ENCODE measurements at places on chromosomes 2 and 18.

DNA sequence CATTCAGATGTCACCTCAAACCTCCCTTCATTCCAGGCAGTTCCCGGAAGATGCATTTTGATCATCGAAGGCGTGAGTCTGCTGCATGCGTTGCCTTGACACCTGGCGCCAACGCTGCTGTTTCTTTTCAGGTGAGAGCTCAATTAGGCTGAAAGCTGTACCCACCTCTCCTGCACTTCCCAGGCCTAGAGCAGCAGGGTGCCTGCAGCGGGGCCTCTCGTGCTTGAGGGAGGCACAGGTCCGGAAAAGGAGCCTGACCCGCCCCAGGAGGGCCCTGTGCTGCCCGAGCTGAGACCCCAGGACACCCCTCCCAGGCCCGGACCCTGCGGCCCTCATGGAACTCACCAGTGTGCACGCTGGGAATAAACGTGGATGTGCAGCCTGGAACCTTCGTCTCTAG, 31.4 kb upstream of the KCNG2 start:
- no peak for DNase-seq

GRCh38 chr2:119525614-119526013, 1.3 kb upstream of the SCTR start:
- DNase-seq = no peak

DNA sequence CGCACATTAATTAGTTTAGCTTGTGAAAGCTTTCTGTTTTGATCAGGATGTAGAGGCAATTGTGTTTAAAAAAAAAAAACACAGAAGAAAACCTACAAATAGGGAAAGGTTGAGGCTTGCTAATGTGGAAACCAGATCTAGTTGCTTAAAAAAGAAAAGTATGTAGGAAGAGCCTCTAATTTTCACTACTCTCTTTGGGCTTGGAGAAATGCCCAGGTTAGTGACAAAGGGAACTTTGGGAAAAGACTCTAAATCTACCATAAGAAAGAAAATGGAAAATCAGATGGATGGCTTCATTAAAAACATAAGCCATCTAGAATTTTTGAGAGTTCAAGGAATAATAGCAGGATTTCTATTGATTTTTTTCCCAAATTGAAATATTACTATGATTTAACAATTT, 47.3 kb upstream of the SLC38A11 start:
- no peak for DNase-seq

GRCh38 chr2:2318949-2319348, 12.1 kb downstream of the MYT1L start:
- DNase-seq = no peak

DNA sequence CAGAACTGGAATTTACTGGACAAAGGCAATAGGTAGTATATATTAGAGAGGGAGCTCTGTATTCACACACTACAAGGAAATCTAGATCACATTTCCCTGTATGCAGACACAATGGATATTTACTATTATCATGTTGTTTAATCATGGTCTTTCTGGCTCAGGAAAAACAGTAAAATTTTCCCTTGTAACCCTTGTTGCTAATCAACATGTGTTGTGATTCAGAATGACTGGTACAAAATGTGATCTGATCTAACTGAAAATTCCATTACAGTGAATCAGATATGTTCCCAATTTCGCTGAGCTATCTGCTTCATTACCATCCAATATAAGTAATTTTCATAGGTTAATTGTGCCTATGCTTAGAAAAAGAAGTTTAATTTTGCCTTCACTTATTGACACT, 1109.7 kb downstream of the LRP1B start:
- DNase-seq = peak; percentile 81

- peak; percentile 67 for DNase-seq
Measured at GRCh38 chr18:31679133-31679742, 5.1 kb downstream of the B4GALT6 start.

- DNase-seq = no peak
Measured at GRCh38 chr2:220057391-220057790, 430.0 kb downstream of the SLC4A3 start.

DNA sequence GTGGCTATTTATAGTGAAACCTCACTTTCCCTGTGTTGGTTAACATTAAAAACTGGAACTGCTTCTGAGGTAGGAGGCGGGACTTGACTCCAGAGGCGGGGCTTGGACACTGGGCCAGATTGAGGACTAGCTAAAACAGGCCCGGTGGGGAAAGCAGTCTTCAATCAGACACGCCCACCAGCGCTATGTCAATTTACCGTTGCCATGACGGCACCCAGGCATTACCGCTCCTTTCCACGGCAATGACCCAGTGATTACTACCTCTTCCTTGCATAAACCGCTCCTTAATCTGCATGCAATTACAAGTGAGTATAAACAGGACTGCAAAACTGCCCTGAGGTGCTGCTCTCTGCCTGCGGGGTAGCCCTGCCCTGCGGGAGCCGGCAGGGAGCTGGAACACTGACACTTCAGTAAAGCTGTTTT, 35.3 kb downstream of the LRRFIP1 start:
- peak; percentile 95 for DNase-seq

- no peak for DNase-seq
Measured at GRCh38 chr2:196703695-196704094, 64.2 kb downstream of the CCDC150 start.

- DNase-seq = no peak
Measured at GRCh38 chr2:161228511-161229240, 68.4 kb downstream of the TANK start.

DNA sequence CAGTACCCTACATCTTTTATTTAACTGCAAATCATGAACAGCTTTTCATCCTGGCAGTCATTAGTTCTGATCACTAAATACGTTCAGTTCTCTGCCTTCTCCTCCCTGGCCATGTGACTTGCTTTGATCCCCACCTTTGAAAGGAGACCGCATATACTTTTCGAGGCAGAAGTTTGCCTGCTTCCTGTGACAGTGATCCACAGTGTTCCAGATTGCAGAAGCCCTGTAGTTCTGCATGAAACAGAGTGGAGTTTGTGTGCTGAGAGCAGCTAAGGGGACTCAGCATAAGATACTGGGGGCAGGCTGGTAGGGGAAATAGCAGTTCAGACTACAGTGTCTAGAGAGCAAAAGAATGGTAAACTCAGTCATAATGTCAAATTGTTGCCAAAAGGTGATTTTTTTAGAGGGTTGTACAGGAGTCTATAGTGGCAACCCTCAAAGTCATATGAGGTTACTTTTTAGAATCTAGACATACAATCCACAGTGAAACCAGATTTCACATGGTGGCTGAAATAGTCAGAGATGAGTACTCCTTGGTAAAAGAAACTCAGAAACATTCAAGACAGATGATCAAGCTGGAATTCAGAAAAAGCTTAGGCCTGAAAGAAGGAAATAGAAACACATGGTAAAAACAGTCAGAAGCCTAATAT, 1800.4 kb upstream of the CELF4 start:
- no peak for DNase-seq

GRCh38 chr2:7984693-7985353, 697.0 kb upstream of the ID2 start:
- DNase-seq = no peak

DNA sequence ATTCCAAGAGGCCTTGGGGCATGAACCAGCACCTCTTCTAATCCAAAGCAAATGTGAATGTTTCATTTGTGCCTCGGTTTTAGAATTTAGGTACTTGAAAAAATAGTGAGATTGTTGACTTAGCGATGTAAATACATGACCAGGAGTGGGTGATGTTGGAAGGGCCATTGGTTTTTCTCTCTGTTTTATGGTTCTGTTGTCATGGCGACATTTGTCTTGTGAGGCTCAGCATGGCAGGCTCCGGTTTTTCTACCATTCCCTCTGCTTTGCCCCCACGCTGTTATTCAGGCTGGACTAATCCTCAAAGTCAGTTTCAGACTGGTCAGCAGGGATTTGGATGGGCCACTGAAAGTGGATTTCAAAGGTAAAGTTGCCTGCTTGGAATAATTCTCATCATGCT, 255.4 kb downstream of the ALPK2 start:
- DNase-seq = no peak

DNA sequence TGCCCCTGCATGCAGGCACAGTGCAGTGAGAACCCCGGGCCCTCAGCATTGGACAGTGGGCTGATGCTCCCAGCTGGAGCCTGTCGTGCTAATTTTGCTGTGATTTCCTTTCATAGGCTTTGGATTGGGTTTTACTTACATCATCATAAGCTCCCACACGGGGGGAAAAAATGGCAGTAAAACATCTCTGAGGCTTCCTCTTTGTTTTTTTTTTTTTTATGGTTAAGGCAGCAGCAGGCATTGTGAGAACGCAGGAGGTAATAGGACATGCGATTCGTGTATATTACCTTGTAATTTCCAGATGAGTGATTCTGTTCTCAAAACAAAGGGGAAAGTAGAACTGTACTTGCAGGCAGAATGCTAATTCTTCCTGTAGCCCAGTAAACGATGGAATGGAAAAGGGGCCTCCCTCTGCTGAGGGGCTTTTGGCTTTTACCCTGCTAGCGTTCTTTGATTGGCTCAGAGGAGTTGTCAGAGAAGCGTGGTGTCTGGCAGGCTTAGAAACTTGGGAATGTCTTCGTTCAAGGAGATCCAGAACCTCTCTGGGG, 89.7 kb downstream of the NPAS2 start:
- no peak for DNase-seq

DNA sequence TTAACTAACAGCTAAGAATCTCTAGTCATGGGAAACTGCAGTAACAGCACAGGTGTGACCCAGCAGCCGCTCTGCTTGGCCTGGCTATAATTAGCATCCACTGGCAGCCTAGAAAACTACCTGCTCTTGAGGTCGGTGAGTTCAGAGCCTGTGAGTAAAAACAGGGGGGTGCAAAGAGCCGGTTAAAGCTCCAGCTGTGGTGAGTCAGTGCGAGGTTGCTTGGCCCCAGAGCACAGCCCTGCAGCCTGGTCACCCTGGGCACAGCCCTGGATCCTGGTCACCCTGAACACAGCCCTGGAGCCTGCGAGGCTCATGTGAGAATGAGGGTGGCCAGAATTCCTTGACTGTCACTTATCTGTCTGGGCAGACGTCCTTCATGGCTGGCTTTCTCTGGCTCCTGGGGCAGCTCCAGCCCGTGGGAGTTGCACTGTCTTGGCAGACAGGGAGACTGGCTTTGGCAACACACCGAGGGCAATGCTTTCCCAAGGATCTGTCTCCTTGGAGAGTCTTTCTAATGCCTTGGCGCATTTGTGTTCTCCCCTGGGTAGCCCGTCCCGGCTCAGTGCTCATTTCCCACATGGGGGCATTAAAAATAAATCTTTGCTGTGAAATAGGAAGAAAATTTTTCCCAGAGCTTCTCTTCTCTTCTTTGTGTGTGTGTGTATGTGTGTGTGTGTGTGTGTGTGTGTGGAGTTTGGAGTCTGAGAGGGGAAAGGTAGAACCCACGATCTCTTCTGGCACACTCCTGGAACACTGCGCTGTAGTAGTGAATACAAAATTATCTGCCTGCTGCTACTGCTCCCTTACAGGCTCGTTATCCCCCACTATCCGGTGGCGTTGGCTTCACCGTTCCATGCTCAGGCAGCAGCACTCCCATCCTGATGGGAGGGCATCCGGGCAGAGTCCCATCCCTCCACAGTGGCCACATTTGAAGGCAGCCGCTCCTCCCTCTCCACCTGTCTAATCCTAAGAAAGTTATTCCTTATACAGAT, 250.2 kb upstream of the MEX3C start:
- DNase-seq = peak; percentile 17

DNA sequence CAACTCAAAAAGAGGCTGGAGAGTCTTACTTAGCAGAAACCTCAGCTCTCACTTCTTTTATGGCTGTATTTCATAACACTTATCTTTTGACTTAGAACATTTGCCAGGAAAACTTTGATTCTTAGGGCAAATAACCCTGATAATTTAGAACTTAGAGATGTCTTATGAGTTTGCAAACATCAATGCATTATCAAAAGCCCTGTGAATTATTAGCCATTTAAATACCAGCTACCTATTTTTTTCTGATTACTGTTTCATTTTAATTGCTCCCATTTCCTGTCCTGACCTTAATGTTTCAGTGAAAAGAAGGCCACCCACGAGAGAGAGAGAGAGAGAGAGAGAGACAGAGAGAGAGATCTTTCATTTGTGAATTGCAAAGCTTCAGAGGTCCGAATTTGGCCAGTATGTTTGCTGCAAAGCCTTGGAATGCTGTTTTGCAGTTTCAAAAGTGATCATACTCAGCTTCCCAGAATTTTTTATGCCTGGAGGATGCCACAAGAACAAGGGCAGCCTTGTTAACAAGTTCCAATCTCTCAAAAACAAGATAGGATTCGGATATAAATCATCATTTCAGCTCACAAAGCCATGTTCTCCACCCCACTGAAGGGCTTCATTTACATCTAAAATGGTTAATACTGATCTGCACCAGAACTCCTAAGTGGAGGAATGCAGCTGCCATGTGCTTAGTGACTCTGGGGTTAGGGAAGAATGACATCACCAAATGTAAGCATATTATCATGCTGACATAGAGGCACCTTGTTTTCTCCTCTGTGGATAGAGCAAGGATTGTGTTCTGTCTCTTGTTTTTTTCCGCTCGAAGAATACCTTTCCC, 478.2 kb downstream of the ARHGAP15 start:
- DNase-seq = no peak

GRCh38 chr2:182952741-182953450, 85.4 kb downstream of the NCKAP1 start:
- peak; percentile 45 for DNase-seq

DNA sequence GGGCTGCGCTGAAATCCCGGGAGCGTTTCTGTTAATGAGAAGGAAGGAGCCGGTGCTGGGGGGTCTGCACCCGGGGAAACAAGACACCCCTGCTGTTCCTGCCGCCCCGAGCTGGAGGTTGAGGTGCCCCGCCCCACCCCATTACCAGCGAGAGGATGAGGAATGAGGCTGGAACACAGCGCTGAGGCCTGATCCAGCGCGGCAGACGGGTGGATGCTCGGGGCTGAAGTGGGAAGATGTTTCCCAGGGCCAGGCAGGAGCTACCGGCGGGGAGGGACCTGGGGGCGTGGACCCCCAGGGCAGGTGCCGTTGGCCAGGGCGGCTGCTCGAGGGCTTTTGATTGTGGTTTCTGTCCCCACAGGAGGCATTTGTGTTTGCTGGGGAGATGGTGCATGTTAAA, 134.3 kb upstream of the CTDP1 start:
- no peak for DNase-seq

GRCh38 chr2:149149007-149149297, 110.5 kb downstream of the LYPD6B start:
- no peak for DNase-seq

DNA sequence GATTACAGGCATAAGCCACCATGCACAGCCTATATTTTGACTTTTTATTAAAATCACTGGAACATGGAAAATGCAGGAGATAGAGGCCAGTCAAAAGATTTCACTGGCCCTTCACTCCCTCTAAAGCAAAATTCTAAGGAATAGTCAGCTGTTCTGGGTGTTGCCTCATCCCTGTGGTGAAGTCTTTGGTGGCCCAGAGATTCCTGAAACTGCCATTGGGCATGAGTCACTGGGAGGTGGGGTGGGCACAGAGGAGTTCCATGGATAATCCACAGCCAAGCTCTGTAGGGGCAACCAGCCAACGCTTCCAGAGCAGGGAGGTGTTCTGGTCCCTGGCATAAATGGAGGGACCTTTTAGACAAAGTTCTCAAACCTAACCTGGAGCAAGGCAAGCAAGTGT, 89.7 kb upstream of the TTC39C start:
- DNase-seq = peak; percentile 50

Measured in fibroblast of gingiva (primary cell).